ENCODE measurements at places on chromosomes 5 and 9.
A peak's percentile ranks its signal among the peaks of the same experiment; 100 is the strongest.

DNA sequence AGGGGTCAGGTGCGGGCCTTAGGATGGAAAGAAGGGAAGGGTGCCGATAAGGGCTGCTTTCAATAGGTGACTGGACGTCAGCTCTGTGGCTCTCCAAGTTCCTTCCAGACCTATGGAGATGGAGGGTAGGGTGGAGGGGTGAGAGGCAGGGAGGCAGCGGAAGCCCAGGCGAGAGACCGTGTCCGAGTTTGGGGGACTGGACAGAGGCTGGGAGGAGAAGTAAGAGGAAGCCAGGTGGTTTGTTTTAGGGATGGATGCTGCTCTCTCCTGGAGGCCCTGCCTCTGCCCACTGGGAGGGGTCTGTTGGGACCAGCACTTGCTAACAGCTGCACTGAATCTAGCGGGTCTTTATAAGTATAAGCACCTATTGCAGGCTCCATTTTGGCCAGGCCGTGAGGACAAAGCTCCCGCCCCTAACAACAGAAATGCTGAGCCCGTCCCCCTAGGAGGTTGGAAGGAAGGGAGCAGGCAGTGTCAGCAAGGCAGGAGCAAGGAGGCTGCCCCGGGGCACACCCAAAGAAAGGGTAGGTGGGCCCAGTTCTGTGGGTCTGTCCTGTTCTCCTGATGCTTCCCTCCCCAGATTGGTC, 167.5 kb downstream of the DAB2IP start:
- DNase-seq, result no peak

DNA sequence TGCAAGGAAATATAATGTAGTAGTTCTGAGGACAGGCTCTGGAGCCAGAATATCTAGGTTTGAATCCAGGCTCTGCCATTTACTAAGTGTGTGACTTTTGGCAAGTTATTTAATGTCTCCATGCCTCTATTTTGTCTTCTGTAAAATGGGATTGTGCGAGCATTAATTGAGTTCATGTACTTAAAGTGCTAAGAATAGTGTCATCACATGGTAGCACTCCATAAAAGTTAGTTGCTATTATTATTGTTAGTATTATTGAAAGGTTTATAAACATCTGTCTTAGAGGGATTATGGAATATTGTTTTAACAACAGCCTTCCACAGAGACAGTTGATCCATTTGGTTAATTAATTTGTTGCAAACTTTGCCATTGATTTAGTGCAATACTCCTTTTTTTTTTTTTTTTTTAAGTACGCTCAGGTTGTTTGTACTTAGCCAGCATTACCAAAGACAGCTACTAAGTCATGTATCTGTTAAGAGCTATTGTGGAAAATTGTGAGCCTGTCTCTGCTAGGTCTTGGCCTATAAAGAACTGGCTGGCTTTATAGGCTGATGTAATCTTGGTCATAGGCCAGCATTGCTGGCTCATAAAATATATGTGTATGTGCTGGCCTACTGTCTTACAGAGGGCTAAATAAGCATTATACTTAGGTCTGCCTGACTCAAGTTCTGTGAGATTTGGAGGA, 174.7 kb downstream of the WDR70 start:
- no peak for DNase-seq

DNA sequence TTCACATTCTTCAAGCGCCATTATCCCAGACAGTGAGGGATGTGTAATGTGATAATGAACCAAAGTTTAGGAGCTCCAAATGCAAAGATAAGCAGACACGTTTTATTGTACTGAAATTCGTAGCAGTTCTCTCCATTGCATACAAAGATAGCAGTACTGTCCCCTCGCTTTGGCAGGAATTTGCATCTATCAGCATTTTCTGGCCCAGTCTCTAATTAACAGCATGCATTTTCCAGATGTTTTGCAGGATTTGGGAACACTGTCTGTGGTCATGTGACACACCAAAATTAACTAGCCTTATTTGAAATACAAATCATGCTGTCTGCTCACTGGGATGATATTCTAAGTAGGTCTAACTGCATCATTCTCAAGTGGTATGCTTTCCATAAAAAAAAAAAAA, 235.9 kb upstream of the TRPM3 start:
- DNase-seq, result no peak

DNA sequence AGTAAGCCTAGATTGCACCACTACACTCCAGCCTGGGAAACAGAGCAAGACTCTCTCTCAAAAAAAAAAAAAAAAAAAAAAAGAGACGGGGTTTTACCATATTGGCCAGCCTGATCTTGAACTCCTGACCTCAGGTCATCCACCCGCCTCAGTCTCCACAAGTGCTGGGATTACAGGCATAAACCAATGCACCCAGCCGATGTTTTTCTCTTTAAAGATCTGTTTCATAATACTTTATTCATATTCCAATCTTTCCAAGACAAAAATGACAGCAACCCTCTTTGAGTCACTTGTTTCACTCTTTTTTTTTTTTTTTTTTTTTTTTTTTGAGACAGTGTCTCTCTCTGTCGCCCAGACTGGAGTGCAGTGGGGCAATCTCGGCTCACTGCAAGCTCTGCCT, 13.6 kb upstream of the LMNB1 start:
- no peak for DNase-seq

- DNase-seq, result no peak
Measured at GRCh38 chr9:76866689-76867088, 39.2 kb downstream of the PRUNE2 start.

- no peak for DNase-seq
Measured at GRCh38 chr5:65434122-65434521, 47.6 kb downstream of the ADAMTS6 start.

GRCh38 chr9:8782237-8782636, 982.7 kb upstream of the DMAC1 start:
- no peak for DNase-seq

GRCh38 chr9:125820100-125820804, 73.1 kb downstream of the PBX3 start:
- no peak for DNase-seq

DNA sequence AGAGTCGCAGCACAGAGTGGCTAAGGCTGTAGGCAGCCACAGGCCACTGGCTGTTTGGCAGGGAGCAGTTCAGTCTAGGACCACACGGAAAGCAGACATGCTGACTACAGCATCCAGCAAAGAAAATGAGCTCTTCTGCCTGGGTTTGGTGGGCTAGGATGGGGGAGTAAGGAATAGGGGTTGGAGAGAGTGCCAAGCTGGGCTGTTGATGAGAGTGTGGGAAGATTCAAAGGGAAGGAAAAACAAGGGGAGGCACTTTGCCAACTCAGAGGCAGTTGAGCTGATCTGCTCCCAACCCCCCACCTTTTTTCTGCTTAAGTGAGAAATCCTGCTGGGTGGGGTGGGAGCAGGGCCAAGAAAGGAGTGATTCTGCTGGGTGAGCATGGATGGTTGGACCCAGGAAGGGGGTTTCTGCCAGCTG, 35.9 kb downstream of the SVEP1 start:
- no peak for DNase-seq

GRCh38 chr5:74206579-74207550, 433.7 kb downstream of the ENC1 start:
- DNase-seq, result peak; percentile 73

- DNase-seq, result no peak
Measured at GRCh38 chr5:66443462-66444130, 152.6 kb upstream of the MAST4 start.

DNA sequence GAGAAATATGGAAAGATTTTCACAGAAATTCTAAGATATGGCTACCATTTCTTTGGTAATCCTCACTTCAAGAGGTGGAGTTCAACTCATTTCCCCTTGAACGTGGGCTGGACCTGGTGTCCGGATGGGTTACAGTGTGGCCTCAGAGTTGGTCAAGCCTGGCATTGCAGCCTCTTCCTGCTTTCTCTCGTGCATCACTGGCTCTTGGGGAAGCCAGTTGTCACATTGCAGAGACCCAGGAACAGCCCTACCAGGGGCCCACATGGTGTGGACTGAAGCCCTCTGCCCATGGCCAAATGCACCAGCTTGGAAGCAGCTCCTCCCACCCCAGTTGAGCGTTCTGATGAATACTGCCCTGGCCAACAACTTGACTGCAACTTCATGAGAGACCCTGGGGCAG, 47.7 kb upstream of the FCN1 start:
- no peak for DNase-seq

- DNase-seq, result peak; percentile 11
Measured at GRCh38 chr5:57174128-57174889, 450 bp downstream of the GPBP1 start.

- DNase-seq, result no peak
Measured at GRCh38 chr9:20604562-20604961, 17.7 kb downstream of the MLLT3 start.

DNA sequence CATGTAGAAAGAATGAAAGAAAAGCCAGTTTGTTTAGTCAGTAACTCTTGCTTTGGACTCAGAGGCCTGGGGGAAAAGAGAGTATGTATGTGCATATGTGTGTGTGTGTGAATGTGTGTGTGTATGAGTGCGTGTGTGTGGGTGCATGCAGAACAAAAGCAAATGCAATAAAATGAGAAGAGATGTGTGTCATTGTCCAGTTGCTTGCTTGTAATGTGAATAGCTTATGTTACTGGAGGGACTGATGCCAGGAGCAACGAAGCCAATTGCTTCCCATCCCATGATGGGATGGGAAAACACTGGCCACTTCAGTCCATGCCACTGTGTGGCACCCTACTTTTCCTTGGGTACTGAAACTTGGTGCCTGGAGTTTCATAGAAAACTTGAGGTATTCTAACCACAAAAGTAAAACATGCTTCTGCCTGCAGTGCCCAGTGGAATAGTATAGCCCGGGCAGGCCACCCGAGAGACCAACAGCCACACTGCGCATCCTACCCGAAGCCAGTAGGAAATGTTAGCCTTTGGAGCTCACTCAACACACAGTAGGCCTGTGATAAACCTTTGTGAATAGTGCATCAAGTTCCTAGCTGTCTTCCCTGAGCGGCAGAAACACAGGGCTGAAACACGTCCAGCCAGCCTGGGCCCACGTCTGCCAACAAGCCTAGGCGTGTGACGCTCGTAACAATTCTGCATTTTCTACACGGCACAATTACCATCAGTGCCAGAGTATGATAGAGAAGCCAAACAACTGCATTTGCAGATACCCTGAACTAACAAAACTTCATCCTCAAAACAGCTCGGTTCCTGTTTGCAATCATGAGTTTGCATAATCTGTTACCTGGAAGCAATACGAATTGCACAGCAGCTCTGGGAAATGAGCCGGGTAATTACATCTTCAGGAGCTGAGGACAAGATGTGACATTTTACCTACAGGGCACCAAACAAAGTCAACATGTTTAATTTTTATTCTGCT, 198.1 kb downstream of the SYK start:
- peak; percentile 1 for DNase-seq

DNA sequence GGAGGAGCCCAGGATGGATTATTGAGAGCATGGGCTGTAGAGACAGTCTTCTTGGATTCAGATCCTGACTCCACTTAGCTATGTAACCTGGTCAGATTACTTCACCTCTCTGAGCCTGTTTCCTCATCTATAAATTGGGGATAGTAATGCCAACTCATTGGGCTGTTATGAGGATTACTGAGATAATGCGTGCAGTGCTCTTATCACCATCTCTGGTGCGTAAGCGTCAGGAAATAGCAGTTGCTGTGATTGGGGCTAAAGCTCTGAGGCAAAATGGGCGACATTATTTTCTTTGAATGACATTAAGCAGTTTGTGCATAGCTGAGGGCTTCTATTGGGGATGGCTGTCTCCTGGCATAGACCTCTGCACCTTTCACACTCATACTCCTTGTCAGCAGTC, 995 bp upstream of the MSMP start:
- no peak for DNase-seq

DNA sequence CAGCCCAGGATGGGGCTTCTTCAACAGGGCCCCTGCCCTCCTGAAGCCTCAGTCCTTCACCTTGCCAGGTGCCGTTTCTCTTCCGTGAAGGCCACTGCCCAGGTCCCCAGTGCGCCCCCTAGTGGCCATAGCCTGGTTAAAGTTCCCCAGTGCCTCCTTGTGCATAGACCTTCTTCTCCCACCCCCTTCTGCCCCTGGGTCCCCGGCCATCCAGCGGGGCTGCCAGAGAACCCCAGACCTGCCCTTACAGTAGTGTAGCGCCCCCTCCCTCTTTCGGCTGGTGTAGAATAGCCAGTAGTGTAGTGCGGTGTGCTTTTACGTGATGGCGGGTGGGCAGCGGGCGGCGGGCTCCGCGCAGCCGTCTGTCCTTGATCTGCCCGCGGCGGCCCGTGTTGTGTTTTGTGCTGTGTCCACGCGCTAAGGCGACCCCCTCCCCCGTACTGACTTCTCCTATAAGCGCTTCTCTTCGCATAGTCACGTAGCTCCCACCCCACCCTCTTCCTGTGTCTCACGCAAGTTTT, 23.6 kb downstream of the PCDHGC5 start:
- DNase-seq, result no peak

DNA sequence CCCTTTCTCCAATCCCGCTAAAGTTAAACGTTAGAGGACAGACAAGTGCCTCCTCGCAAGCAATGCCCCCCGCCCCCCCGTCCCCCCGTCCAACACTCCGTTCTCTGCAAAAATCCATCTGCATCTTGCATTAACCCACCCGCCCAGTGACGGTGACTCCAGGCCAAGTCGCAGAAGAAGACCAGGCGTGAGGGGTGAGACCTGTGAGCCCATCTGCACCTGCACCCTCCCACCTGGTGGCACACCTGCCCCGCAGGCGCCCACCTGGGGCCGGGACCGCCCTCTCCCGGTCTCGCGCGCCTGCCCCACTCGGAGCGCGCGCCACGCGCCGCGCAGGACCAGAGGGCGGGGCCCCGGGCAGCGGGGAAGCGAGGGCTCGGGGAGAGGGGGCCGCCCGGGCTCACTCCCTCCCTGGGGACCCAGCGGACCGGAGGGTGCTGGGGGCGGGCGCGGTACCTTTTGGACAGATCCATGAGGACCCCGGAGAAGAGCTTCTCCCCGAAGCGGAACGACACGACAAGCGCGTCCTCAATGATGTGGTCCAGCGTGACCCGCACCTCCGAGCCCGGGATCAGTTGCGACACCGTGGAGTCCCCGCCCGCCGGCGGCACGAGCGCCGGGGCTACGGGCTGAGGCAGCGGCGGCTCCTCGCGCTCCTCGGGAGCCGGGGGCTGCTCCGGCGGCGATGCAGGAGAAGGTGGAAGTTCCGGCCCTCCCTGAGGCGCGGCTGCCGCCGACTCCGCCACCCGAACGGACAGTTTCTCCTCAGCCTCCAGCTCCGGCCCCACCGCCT, 705 bp downstream of the PWWP2A start:
- peak; percentile 52 for DNase-seq

- DNase-seq, result peak; percentile 73
Measured at GRCh38 chr9:120935383-120935857, 8.8 kb upstream of the TRAF1 start.

DNA sequence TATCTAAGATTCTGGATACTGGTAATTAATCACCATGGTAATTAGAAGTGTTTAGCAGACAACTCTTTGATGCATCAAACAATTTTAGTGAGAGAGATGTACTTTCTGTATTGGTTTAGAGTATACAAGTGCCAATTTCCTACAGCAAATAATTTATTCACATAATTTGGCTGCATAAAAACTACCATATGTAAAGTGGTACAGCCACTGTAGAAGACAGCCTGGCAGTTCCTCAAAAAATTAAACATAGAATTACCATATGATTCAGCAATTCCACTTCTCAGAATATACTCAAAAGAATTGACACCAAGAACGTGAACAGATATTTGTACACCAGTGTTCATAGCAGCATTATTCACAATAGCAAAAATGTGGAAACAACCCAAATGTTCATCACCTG, 36.2 kb downstream of the PHAX start:
- no peak for DNase-seq

GRCh38 chr9:119736491-119737454, 367.5 kb upstream of the BRINP1 start:
- DNase-seq, result peak; percentile 62
